ENCODE measurements at places on chromosomes 13 and 19.

GRCh38 chr13:67283637-67284036 is 53.5 kb upstream of the PCDH9 start:
- DNase-seq: peak; percentile 1

DNA sequence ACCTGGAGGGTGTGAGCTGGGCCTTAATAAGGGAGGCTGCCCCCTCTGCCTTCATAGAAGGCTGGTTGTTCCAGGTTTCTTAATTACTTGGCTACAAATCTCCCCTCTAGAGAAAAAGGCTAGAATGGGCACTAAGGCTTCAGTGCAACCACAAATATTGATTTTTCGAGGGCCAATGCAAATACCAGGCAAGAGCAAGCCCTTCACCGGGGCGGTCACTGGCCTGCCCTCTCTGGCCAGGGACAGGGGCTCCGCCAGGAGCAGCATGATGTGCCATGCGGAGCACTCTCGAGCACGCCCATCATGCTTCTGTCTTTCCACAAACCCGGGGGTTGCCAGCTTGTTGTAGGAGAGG is 127.8 kb upstream of the SPACA7 start:
- DNase-seq: no peak

GRCh38 chr19:38434549-38435051 is 1.1 kb downstream of the RYR1 start:
- no peak for DNase-seq

GRCh38 chr13:43572656-43573360 is 214.0 kb downstream of the ENOX1 start:
- peak; percentile 69 for DNase-seq

DNA sequence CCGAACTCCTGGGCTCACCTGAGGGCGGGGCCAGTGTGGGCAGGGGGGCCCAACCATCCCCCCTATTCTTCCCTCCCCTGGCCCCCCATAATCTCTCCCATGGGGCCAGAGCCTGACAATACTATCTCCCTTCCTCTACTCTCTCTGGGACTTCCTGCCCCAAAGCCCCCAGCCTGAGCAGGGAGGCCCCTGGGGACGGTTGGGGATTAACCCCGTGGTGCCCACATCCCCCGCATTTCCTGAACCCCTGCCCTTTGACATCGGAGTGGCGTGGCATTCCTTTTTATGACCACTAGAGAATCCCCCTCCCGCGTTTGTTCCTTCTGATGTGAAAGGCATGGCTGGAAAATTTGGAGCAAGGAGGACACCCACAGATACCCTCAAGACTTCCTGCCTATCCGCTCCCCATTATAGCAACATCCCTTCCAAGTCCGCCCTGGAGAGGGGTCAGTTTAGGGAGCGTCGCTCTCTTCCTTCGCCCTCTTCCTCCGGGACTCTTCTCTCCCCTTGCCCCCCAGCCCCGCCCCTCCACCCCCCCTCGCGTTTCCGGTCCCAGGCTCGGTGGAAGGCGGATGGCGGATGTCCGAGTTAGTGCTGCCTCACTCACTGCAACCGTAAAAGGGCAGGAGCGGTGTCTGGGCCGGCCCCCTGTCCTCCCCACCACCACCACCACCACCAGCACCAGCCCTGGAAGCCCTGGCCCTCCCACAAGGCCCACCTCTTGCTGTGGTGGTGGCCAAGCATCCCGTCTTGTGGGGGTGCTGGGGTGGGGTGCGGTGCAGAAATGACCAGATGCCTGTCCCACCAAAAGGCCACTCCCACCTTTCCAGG is 1.8 kb downstream of the VASP start:
- no peak for DNase-seq

DNA sequence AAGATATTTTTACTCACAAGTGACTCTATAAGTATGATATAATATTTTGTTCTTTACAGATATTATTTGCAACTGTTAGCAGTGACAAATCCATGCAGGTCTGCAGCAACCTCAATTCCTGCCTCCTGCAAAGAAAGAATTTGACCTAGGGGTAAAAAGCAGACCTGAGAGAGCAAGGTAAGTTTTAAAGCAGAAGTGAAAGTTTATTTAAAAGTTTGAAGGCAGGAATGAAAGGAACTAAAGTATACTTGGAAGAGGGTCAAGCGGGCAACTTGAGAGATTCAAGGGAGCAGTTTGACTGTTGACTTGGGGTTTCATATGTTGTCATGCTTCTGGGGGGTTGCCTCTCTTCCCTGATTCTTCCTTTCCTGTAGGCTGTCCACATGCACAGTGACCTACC is 520.1 kb upstream of the PCDH20 start:
- DNase-seq: no peak

- DNase-seq: peak; percentile 84
Measured at GRCh38 chr19:49151267-49152118, 3.7 kb downstream of the HRC start.

DNA sequence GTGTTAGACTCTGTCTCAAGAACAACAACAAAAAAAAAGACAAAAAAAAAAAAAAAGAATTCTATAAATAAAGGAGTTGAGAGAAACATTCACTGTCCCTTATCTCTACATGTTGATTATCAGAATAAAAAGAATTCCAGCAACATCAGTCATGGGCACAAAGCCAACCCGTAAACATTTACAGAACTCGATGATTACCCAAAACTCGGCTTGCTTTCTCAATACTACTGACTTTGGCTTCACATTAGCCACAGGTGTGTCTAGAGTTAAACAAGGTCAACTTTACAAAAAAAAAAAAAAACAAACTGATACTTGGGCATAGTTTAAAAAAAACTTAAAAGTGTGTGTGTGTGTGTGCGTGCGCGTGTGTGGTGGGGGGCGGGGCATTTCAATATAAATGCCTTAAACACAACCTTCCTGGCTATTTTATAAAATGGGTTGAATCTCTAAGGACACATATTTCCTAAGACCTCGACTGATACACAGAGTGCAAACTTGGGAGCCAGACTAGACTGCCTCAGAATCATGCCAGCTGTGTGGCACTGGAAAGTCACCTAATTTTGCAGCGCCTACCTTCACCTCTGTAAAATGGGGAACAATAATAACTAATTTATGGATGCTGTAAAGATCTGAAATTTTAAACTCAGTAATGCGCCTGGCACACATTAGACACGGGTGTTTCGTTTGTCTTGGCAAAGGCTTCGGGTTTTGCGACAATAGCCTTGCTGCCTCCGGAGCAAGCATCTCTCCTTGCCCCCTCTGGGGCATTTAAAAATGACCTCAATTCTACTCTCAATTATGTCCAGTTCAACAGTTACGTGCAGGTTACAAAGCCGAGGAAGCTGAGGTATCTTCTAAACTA is 922 bp downstream of the EBPL start:
- peak; percentile 33 for DNase-seq

DNA sequence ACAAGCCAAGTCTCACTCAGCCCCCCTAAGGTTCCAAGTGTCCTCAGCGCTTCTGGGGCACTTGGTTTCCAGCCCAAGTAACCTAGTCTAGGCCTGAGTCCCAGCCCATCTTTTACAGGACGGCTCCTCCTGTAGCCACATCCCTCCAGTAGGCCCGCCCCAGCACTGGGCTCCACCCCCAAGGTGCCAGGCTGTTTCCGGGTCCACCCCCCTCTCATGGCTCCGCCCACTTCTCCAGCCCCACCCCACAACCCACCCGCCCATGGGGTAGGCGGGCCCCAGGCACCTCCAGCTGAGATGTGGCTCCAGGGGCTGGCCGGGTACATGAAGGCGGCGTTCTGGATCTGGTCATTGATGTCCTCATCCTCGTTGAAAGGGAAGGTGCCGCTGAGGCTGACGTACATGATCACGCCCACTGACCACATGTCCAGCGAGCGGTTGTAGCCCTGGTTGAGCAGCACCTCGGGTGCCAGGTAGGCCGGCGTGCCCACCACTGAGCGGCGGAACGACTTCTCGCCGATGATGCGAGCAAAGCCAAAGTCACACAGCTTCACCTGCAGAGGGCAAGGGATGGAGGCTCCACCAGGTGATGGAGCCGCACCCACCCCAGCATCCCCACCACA is 17.2 kb upstream of the DACT3 start:
- no peak for DNase-seq

- no peak for DNase-seq
Measured at GRCh38 chr13:27159806-27160563, 11.6 kb downstream of the USP12 start.

DNA sequence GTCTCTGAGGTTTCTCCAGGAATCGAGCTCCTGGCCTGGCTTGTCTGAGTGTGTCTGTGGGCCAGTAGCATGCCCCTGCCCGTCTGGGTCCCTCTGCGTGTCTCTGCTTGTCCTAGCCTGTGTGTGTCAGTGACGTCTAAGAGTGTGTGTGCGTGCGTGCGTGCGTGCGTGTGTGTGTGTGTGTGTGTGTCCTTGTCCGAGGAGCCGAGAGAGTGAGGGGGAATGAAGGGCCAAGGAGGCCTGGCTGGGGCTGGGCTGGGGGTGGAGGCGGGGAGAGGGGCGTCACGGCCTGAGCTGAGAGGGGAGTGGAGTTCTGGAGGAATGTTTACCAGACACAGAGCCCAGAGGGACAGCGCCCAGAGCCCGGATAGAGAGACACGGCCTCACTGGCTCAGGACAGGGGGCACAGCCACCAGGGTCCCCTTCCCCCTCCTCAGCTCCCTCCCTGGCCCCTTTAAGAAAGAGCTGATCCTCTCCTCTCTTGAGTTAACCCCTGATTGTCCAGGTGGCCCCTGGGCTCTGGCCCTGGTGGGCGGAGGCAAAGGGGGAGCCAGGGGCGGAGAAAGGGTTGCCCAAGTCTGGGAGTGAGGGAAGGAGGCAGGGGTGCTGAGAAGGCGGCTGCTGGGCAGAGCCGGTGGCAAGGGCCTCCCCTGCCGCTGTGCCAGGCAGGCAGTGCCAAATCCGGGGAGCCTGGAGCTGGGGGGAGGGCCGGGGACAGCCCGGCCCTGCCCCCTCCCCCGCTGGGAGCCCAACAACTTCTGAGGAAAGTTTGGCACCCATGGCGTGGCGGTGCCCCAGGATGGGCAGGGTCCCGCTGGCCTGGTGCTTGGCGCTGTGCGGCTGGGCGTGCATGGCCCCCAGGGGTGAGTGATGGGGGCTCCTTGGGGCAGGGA is at the start of gene AXL:
Gene AXL (plus strand): TSS at position 609 of the 893 bp plus-strand sequence. CDS start 170 bp downstream, at position 779.
- DNase-seq: peak; percentile 95

- no peak for DNase-seq
Measured at GRCh38 chr13:101382086-101382485, 34.2 kb downstream of the NALCN start.

DNA sequence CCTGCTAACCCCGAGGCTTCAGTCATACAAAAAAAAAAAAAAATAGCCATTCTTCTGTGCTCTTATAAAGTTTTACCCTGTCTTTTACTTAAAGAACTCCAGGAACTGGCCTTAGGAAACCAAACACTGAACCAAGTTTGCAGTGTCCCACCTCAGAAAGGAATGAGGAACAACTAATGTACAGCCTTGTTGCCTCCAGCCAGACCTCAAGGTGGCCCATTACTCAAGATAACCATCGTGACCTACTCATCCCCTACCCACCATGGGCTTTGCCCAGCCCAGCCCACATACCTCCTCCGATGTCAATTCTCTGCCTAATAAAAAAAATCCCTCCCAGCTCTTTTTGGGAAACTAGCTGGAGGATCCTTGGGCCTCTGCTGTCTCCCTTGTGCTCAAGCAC is 133.2 kb downstream of the STARD13 start:
- no peak for DNase-seq

GRCh38 chr13:105219651-105220050 is 1315.8 kb downstream of the EFNB2 start:
- DNase-seq: no peak

DNA sequence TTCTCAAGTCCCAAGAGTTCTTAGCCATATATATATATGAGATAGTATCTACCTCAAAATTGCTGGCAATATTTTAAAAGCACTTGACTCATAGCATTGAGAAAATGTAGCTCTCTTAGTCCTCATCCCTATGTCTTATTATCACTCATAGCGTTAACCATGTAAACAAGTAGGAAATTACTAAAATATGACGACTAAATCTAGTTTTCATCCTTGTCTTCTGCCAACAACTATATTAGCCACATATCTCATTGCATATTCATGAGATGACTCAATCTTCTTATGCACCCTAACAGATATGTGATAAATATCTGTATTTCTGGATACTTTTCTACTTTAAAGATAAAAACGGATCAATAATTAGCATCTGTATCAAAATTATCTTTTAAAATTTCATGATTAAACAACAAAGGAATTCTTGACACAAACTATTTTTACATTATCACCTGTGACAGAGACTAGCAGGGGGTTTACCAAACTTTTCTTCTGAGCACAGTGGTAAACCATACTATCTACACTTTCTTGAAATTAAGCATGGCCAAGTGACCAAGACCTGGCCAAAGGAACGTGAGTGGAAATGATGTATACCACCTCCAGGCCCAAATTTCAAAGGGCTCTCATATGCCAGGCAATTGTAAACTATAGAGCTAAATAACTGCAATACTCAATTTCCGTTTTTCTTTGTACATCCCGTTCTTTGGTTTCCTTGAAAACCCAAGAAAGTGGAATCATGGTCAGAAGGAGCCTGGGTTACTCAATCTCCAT is 45.7 kb downstream of the ZC3H13 start:
- no peak for DNase-seq

GRCh38 chr13:106212386-106213010 is 323.0 kb downstream of the EFNB2 start:
- no peak for DNase-seq

DNA sequence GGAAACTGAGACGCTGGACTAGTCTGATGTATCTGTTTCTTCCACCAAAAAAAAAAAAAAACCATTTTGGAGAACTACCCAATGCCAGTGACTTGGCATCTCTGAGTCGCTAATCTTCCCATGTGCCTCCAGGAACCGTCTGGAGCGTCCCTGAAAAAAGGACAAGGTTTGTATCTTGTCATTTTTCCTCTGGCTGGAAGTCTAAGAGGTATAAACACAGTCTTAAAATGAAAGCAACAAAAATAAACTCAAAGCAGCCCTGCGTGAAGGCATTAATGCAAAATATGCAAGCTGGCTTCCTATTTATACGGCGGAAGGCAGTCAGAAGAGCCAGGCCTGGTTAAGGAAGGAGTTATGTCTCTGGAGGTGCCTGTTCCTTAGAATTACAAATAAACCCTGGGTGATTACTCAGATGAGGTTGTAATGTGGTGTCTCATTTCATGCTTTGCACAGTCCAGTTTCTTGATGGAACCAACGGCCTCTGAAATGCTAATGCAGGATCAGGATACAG is 20.3 kb downstream of the ACTN4 start:
- no peak for DNase-seq

- DNase-seq: peak; percentile 29
Measured at GRCh38 chr13:84137292-84137691, 255.0 kb upstream of the SLITRK1 start.

DNA sequence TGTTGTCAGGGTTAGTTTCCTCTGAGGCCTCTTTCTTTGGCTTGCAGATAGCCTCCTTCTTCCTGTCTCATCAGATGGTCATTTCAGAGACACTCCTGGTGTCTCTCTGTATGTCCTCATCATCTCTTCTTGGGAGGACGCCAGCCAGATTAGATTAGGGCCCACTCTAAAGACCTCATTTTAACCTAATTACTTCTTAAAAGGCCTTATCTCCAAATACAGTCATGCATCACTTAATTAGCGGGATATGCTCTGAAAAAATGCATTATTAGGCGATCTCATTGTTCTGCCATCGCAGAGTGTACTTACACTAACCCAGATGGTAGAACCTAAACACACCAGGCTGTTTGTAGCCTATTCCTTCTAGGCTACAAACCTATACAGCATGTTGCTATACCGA is 89.0 kb downstream of the CDK8 start:
- no peak for DNase-seq

GRCh38 chr19:51461723-51462161 is 3.5 kb upstream of the SIGLEC8 start:
- no peak for DNase-seq

- DNase-seq: no peak
Measured at GRCh38 chr13:35781036-35782000, 304.8 kb upstream of the MAB21L1 start.
